ENCODE measurements at places on chromosomes 2 and 18. TPM values are rescaled to one million over a fixed set of nuclear protein-coding genes. Genes with fewer than 3 reads are reported as not detected.

The CRYGC gene
- not detected for total RNA-seq

The FNDC4 gene
- total RNA-seq: not detected

The SMC6 gene
- total RNA-seq: 34.9 TPM

The IL1F10 gene
- not detected for total RNA-seq

The UCN gene
- total RNA-seq: 1.9 TPM

The VAMP5 gene
- 33.1 TPM for total RNA-seq

The TGOLN2 gene
- 94.1 TPM for total RNA-seq

DNA sequence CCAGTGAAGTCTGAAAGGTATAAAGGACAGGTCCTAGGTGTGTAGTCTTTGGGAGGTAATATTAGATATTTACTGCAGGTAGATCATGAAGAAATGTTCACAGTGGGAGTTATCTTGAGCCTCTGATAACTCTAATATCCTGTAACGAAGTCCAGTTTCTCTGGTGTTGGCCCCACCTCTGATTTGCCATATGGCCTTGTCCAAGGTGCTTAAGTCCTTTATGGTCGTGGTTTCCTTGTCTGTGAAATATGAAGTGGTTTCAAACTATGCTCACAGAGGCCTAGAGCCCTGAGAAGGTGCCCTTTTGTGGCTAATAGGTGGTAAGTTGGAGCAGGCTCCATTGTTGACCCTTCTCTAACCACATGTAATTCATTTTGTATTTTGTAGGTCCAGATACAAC is 190.7 kb downstream of the ICOS start:
- no peak for DNase-seq

DNA sequence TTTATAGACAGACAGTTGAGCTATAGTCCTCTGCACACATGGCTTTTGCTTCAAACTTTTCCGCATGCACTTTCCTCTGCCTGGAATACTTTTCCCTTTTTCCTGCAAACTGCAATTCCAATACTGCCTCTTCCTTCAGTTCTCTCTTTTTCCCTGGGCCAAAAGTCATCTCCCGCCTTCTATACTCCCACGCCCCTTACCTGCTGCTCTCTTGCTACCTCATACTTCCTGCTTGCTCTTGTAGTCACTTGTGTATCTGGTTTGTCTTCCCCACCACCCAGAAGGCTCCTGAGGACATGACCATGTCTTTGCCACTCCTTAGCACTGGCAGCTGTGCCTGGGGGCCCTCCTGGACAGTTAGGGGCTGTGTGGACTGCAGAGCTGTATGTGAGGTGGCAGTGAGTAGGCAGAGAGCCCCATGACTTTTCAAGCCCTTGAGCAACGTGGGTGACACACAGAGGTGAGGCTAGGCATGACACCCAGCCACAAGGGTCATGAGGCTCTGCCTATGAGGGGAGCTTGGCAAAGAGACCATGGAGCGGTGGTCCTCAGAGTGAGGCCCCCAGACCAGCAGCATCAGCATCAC is 23.2 kb downstream of the SPEG start:
- DNase-seq: peak; percentile 61

The GRHL1 gene
- 1.2 TPM for total RNA-seq

DNA sequence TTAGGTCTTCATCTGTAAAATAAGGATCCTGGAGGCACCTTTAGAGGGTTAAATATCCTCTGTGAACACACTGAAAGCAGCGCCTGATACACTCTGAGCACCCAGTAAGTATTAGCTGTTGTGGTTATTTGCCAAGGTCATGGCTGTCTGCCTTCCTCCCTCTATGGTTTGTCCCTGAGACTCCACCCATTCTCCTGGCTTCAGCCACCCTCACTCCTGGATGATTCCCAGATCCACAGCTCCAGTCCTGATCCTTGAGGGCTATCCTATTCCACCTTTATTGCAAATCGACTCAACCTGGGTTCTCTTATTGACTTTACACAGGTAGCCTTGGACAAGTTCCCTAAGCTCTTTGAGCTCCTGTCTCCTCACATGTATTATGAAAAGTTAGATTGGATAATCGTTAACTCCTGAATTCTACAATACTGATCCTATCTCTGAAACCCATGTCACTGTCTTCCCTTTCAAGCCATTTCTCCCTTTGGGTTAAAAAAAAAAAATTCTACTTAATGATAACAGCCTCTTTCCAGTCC is 162.3 kb downstream of the LAMA3 start:
- DNase-seq: no peak

GRCh38 chr2:172701250-172701649 is 34.4 kb upstream of the RAPGEF4 start:
- DNase-seq: no peak

- DNase-seq: no peak
These were observed 979.4 kb downstream of the TSN start for GRCh38 chr2:122734766-122735424.

The POTEI gene
- total RNA-seq: not detected

DNA sequence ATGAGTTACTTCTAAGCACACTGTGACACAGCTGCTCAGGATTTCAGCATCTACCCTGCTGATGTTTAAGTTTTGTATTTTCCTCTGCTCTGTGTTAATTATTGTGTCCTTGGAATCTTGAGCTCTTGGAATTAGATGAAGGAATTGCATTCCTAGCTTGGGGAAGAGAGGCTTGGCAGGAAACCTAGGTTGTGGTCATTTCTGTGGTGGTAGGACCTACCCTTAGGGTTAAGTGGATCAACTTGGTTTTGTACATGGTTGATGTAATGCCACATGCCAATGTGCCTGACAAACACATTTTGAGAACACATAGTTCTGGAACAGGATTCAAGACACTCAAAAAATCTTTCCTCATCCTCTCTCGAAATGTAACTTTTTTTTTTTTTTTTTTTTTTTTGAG is 264.5 kb upstream of the MEX3C start:
- DNase-seq: no peak

DNA sequence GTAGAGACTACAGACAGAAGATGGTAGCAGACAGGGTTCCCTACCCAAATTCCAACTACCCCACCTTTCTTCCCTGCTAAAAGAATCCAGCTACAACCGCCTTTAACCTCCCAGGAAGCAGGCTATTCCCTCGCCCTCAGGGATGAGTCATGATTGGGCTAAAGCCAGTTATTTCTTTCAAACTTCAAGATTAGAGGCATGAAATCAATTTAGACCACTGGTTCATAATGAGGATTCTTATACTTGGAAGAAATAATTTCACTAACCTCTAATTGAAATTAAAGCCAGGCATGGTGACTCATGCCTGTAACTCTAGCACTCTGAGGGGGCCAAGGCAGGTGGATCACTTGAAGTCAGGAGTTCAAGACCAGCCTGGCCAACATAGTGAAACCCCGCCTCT is 20.0 kb downstream of the TRIP12 start:
- DNase-seq: no peak

- DNase-seq: no peak
These were observed 117.1 kb downstream of the PRPF40A start for GRCh38 chr2:152600051-152600657.

The NAGK gene
- 67.1 TPM for total RNA-seq

DNA sequence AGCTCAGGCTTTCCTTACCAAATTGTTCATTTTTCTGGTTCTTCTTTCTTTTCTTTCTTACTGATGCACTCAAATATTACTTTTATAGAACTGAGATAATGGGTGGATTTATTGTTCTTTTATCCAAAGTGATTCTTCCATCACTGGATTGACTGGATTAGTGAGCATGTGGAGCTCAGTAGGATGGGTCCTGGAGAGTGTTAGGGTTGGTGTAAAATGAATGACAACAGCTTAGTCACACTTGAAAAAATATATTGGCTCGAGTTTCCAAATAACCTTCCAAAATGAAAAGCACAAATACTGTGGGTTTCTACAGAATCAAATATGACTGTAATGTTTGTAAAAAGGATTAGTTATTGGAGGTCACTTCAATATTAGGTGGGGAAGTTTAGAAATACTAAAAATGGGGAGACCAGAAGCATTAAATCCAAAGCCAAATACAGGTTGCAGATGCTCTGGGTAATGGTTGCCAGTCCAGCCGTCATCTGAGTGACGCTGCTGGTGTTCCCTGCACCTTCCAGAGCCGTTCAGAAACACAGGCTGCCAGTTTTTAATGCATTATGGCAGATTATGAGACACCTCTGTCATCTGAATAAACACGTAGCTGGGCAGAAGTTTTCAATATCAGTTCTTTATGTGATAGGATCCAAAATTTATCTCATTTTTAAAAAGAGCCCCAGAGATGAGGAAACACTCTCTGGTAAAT is 294.8 kb upstream of the NRP2 start:
- DNase-seq: no peak

GRCh38 chr2:32847734-32848133 is 99.0 kb upstream of the LTBP1 start:
- no peak for DNase-seq

The TFCP2L1 gene
- 0.12 TPM for total RNA-seq

The LOXHD1 gene
- total RNA-seq: not detected

The RAPGEF4 gene
- total RNA-seq: 0.37 TPM

The LIMS4 gene
- not detected for total RNA-seq

DNA sequence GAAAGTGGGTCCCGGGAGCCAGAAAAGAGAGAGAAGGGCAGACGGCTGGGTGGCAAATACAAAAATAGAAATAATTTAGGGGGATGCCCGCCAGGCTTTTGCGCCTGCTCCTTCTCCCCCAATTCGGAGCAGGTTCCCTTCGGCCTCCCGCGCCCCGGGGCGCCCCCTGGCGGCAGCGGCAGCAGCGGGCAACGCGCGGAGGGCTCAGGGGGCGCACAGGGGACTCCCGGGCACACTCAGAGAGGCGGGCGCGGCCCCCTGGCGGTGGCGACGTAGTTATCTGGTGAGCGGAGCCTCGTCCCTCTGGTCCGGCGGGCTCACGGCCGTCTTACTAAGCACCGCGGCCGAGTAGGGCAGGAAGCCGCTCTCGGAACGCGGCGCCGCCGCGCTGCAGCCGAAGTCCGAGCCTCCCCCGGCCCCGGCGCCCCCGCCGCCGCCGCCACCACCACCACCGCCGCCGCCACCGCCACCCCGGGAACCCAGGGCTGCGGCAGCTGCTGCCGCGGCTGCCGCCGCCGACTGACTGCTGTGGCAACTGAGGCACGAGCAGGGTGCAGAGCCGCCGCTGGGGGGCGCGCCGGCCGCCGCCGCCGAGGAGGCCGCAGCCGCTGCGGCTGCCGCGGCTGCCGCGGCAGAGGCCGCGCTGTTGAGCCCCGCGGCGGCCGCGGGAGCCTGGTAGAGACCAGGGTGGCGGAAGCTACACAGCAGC is 3.8 kb downstream of the EVX2 start:
- DNase-seq: peak; percentile 70

DNA sequence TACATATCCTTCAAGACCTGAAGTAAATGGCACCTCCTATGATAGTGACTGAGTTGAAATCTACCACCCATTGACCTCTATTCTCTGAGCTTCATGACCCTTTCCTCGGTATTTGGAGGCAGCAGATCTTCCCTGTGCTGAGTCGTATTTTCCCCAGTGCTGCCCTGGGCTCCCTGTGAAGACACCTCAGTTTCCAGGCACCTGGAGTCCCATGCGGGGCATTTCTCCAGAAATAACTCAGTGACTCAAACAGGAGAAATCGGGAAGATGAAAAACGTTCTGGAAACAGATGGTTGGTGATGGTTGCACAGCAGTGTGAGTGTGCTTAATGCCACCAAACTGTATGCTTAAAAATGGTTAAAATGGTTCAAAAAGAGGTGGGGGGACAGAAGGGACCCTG is 18.0 kb downstream of the SMYD1 start:
- no peak for DNase-seq

DNA sequence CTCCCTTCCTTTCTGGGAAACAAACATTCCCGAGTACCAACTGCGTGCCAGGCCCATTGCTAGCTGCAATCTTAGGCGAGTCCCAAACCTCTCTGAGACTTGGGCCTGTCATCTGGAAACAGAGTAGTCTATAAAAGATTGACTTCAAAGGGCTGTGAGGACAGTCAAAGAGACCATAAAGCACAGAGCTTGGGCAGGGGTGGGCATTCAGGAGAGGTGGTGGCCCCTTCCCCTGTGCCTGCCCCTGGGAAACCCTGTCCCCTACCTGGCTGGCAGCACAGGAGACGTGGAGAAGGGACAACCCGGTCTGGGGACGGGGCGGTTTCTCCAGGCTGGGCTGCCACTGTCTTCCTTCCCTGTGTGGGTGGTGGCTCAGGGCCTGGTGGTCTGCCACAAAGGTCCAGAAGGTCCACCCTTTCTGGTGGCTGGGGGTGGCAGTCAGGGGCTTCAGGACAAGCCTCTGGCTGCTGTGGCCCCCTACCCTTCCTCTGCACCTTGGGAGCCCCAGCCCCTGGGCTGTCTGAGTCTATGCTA is 33.9 kb upstream of the FOSL2 start:
- DNase-seq: peak; percentile 75

DNA sequence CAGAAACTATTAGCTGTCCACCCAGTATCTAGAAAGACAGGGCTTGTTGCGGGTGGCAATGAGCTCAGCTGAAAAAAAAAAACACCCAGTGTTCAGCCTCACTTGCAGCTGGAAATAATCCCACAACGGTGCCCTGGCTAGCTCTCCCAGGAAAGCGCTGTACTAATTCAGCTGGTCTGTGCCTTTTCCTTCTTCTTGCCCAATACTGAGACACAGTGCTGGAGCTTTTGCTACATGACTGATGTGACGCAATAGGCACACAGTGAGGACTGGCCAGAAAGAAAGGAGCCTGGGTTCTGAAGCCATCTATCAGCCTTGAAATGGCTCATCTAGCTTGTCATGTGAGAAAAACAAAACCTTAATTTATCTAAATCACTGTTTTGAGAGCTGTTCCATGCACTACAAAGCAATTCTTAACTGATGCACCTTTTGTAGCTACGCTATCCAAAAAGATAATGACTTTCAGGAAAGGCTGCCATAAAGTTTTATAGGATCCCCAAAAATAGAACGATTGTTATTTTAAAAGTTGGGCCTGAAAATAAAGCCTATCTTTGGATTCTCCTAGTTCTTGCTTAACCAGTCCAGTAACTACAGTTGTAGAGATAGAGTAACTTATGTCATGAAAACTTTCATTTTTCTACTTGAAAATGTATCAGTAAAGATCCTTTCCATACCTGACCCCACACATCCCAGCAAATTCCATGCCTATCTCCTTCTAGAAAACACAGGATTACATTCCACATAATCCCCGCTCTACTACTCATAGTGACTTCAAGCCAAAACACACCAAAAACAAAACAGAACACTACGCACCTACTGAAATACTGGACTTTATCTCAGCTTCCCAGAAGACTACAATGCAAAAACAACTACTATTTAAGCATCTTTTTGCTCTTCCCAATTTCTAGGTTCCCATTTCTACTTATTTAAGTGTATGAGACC is 15.9 kb downstream of the KIDINS220 start:
- peak; percentile 49 for DNase-seq

DNA sequence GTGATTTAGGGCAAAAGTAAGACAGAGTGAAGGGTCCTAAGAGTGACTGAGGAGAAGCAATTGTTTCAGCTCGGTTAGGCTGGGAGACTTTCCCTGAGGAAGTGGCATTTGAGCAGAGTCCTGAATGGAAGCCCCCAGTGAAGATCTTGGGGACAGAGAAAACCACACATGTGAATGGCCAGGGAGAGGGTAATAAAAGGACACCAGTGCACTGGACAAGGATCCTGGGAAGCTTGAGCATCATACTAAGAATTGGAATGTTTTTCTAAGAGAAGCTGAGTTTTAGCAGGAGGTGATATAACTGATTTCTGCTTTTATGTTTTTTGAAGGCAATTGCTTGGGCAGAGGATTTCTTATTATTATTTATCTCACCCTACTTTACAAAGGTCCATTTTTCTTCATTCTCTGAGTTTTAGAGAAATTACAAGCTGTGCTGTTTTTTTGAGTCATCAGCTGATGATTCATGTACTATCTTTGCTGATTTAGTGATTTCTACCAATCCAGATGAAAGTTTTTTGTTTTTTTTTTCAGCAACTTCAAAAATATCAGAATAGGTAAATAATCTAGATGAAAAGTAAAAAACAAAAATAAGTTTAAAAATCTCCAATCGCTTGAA is 43.5 kb downstream of the MFSD6 start:
- DNase-seq: no peak

Measured in activated CD4-positive, alpha-beta T cell treated with anti-CD3 and anti-CD28 coated beads, Interleukin-2, amount 10 ng/mL, durations not matched to agents 24 days and 14 days (primary cell).